ENCODE measurements at places on chromosomes 12 and 14.

DNA sequence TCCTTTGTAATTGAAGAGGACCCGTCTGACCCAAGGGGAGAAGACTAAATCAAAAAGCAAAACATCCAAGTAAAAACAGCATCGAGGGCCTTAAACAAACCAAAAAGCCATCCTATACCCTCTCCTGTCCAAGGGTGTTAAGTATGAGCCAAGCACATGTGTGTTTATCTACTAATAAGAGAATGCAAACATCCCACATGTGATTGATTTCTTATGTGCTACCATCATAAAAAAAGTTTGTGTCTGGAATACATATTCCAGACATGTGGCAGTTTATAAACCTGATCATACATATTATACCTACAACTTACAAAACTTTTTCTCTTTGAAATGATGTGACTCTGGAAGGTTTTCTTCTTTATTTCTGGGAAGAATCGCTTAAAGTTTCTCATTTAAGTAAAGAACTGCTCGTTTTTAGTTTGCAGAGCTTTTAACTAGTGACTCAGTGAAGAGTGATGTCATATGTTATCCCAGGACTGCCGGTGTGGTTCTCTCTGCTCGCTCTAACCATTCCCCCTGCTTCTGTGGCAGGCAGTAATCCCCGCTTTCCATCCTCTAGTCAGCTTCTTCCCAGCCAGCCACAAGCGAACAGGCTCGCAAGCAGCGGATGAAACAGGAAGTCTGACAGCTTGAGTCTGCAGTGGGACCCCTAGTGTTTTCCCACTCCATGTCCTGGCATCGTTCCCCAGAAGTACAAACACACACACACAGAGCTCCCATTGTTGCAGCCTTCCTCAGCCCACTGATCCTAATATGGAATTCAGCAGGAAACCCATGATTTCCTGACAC, 431 bp upstream of the RHOJ start:
- no peak for DNase-seq

- DNase-seq = no peak
Observed at GRCh38 chr12:81956468-81956860, 197.3 kb upstream of the PPFIA2 start.

DNA sequence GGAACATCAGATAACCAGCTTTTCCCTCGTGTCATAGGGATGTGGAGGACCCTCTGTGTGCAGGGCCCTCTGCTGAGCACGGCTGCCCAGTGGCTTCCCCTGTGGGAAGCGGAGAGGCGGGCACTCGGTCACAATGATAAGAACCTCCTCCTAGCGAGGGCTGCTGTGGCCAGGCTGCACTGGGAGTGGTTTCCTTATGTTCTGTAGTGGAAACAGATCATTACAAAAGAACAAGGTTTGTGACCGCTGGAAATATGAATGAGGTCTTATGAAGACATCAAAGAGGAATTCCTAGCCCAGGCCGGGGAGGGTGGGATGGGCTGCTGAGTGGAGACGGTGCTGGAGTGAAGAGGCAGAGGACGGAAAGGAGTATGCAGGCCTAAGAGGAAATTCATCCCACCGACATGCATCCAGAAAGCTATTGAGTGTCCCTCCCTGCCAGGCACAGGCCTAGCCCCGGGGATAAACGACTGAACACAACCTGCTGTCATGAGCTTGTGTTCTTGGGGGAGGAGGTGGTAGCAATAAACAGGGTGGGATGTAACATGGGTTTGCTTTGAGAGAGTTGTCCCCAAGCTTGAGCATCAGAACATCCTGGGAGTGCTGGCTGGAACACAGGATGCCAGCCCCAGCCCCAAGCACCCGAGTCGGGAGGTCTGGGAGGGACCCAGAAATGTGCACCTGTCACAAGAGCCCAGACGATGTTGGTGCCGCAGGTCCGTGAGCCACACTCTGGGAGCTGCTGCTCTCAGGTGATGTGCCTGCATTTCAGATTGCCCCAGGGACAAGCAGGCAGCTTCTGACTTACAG, 37.5 kb downstream of the FZD10 start:
- DNase-seq = no peak

DNA sequence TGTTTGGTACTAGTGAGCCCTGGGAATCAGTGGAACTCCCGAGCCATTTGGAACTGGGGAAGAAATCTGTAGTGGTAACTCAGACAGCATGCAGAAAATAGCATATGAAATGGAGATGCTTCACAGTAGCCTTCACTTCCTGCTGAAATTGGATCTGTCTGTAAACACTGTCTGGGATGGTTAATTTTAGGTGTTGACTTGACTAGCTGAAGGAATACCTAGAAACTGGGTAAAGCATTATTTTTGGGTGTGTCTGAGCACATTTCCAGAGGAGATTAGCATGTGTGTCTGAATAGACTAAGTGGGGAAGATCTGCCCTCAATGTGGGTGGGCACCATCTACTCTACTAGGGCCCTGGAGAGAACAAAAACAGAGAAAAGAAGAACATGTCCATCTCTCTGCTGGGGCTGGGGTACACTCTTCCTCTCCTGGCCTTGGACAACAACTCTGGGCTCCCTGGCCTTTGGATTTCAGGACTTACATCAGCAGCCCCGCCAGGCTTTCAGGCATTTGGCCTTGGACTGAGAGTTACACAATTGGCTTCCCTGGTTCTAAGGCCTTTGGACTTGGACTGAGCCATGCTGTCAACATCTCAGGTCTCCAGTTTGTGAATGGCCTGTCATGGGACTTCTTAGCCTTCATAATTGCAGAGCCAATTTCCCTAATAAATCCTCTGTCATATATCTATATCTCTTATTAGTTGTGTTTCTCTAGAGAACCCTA, 14.0 kb upstream of the CRADD start:
- no peak for DNase-seq

GRCh38 chr12:112165624-112166023, 40.3 kb downstream of the TRAFD1 start:
- DNase-seq = no peak

Data from activated CD8-positive, alpha-beta memory T cell treated with anti-CD3 and anti-CD28 coated beads for 1 hour (primary cell).